A673 (cell line): ENCODE measurements at places on chromosomes 11 and 22.
A peak's percentile ranks its signal among the peaks of the same experiment; 100 is the strongest.

DNA sequence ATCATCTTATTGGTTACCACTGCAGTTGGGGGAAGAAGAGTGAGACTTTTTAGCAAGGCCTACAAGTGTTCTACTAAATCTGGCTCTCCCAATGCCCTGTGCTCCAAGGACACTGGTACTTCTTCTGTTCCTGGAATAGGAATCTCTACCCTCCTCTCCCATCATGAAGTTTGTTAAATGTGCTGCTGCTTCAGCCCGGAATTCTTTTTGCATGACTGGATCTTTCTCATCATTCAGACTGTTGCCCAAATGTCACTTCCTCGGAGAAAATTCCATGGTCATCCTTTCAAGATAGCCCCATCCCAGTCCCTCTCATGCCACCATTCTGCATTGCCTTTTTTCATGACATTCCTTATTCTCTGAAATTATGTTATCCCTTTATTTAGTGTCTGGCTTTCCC is 400.8 kb downstream of the SOX6 start:
- DNase-seq = no peak

DNA sequence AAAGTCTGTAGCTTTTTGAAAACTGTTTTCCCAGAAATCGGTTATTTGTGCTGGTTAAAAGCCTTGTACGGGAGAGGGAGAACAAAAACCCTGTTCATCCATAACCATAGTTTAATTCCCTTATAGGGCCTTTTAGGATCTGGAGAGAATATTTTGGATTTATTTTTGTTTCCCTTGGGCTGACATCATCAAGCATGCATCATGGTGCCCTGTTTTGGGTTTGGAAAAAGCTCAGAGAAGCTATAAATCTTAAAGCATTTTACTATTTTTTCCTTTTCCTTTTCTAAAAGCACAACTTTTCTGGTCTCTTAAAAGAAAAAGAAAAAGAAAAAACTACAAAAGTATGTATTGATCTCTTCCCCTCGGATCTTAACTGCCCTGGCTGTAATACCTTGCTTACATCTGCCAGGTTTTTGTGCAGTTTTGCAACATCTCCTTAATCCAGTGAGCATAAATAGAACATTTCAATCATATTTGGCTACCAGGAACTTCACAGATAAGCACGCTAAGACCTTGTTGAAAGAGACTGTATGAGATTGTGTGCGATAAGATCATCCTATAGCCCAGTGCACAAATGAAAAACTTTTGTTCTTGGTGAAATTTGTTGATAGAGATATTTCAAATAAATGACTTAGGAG is 88.0 kb downstream of the ZBTB16 start:
- peak; percentile 73 for DNase-seq

DNA sequence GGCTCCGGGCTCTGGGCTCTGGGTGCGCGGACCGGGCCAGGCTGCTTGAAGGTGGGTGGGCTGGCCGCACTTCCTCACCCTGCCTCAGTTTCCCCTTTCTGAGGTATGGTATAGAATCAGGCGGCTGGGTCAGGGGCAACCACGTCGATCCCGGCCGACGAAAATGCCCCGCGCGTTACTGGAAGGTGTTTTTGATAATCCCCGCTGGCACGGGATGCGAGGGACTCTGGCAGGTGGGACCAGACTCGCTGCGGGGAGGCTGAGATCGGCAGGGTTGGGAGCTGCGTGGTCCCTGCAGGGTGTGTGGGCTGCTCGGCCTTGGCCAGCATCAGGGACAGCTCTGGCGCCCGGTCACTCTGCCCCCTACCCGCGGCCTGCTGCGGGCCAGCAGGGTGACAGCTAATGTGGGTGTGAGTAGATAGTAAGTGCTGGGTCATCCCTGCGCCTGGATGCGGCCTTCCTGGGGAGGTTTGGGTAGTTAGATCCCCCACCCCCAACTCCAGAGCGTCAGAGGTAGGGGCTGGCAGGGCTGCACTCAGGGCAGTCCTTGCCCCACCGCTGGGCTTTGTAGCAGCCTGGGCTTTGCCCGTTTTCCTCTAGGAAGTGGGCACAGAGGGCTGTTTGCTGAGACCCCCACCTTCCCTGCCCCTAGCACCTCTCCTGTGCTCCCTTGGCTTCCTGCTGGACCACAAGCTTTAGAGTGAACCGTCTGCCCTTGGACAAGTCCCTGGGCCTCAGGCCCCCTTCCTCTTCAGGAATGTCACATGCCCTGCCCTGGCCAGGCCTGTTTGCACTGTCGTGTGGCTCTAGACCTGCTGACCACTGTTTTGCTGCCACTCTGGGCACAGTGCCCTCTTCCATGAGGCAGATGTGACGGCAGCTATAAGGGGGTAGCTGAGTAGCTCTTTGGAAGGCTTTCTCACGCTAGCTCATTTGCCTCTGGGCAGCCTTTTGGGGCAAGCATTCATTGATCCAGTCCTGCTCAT is 579 bp downstream of the TANGO2 start:
- no peak for DNase-seq

DNA sequence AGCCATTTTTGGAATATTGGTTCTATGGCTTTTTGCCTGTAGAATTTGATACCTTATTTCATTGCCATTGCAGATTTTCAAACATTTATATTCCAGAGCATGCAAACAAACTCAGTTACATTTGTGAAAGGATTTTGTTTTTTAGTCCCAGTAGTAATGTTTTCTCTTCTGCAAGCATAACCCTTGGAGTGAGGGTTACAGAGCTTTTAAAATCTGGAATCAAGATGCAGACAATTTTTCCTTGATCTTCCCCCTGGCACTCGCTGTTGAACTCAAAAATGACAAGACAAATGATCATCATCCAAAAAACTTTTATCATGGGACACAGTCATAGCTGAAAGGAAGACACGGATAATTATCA is 20.8 kb downstream of the BBOX1 start:
- DNase-seq = no peak

DNA sequence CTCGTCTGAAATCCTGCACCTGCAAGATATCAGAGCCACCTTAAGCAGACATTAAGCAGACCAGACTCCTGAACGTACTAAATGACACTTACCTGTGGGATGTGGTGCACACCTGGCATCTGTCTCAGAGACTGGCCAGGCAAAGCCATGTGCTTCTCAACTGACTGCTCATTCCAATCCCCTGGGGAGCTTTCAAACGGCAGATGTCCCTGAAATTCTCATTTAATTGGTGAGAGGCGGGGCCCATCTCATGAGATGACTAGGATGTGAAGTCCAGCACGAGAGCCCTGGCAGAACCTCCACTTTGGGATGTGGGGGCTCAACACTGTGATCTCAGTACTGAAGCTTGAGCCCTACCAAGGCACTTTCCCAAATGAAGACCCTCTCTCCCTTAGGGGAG is 84.9 kb upstream of the HMGXB4 start:
- DNase-seq = peak; percentile 40

DNA sequence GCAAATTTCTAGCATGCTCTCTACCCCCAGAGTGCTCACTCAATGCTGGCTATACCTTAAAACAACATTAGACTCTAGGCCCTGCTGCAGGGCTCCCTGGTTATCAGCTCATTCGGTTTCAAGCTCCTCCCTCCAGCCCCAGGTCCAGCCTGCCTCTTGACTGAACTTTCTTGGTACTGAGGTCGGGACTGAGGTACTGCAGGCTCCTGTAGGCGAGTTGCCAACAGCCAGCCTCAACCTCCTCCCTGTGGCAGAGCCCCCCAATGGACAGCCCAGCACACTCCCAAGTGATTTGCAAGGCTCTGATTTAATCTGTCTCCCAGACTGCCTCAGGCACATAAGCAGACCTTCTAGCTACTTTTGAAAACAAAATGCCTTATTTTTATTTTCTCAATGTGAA is 73.6 kb upstream of the EIF3M start:
- DNase-seq = no peak

DNA sequence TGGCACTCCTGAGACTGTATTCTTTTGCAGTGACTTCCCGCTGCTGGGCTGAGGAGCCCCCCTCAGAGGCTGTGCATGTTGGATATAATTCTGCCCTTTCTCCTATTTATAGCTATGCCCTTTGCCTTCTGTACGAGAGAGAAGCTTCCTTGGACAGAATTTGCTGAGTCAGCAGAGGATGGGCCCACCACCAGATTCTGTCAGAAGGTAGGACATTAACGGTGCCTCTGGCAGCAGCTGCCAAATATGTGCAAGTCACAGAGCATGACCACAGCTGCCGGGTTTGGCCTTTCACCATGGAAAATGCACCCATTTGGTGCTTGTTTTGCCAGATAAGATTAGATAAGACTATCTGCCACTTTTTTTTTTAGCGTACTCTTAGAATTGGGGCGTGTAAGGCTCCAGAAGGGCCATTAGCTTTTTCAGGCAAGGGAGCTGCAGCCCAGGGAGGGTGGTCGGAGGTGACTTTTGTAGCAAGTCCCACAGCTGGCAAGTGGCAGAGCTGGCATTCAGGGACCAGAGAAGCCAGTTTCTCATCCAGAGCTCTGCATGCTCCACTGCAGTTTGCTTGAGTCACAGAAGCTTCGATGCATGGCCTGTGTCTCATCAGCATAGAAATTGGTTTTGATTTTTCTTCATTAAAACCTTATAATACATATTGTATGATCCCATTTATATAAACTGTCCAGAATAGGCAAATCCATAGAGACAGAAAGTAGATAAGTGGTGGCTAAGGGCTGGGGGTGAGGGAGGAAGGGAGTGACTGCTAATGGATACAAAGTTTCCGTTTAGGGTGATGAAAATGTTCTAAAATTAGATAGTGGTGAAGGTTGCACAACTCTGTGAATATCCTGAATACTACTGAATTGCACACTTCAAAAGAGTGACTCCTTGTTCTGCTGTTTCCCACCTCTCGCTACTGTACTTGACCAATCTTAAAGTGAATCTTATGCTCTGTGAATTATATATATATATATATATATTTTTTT is 15.8 kb downstream of the UPB1 start:
- no peak for DNase-seq

DNA sequence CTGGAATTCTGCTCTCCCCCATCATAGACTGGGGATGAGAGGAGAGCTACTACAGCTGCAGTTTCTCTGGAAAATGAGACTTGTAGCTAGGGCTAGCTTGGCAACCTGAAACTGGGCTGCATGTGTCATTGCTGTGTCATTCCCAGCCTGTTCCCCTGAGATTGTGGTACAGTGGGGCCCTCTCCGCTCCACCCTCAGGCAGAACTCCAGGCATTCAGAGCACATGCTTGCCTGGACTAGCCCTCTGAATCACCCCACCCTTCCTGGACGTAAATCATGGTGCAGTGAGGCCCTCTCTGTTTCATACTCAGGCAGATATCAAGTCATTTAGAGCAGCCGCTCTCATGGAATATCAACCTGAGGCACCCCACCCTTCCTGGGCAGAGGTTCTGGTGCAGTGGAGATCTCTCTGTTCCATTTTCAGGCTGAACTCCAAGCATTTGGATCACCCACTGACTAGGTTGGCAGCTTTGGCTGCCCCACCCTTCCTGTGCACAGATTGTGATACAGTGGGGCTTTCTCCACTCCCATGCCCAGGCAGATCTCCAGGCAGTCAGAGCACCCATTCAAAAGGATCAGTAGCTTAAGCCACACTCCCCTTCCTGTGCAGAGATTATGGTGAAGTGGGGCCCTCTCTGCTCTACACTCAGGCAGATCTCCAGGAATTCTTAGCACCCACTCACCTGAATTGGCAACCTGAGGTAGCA is 274.4 kb downstream of the C11orf87 start:
- no peak for DNase-seq

DNA sequence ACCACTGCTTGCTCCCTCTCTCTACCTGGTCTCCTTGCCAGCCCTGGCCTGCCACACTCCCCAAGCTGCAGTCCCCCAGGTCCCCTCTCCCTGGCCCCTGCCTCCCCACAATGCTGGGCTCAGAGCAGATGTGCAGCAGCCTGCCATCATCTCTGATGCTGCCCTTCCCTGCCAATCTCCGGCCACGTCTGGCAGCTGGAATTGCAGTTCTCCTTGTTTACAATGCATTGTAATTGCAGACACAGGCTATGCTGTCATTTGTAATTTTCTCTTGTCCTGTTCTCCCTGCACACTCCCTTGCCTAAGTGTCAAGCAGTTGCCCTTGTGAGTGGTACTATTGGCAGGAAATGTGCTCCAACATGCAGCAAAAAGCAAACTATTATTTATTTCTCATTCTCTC is 222.3 kb downstream of the NTM start:
- DNase-seq = no peak

DNA sequence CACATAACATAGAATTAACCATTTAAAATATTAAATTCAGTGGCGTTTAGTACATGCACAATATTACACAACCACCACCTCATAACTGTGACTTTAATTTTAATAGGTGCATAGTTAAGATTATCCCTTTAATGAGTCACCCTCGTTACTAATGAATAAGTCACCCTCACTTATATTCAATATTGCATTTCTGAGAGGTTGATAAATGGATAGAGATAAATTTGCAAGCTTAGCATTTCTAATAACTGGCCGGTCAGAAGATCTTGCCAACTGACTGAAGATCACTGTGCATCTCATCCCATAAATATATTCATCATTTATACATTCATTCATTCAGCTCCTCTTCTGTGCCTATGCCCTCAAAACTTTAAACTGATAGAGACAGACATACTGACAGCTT is 243.7 kb downstream of the TTC28 start:
- no peak for DNase-seq

DNA sequence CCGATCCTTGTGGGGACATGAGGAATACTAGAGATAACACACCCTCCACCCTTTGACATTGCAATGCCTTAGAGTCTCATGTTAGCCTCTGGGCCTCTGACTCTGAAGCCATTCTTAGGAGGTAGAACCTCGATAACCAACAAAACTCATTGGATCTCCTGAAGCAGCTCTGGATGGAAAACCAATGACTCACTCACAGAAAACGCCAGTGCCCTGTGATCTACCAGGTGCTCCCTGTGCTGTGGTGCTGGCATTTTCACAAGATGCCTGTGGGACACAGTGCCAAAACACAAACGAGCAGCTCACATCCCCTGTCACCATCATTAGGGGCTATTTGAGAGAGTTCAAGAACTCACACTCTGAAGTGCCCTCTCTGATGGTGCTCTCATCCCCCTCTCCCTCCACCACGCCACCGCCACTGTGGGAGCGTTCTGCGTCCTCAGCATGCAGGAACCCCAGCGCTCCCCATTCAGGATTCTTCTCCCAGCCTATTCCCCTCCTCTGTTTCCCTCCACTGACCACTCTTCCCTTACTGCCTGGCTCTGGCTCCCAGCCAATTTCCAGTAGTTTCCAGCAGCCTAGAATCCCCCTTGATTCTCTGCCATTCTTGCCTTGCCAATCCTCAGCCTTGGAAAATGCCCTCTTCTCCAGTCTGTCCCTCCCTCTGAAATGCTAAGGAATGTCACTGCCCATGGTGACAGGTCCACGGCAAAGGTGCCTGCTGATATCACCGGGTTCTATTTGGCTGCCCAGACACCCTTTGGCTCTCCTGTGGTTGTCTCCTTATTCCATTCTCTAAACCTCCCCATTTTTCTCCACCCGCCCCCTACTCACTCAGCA is 4.7 kb upstream of the POLD4 start:
- no peak for DNase-seq

DNA sequence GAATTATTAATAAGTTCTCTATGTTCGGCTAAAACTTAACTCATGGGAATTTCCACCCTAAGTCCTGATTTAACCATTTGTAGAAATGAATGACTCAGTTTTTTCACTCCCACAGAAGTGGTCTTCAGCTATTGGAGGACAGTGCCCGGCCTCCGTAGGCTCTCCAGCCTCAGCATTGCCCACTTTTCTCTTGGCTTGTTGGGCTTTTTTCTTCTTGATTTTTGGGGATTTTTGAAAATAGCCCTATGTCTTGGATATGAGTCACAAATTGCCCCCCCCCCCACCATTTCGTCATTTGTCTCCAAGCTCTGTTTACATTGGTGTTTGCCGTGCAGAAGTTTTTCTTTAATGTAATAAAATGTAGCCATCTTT is 66.7 kb downstream of the PACS1 start:
- DNase-seq = no peak

GRCh38 chr22:27397954-27398342 is 403.6 kb downstream of the MN1 start:
- DNase-seq = no peak
